ENCODE measurements at places on chromosomes 2 and 18. TPM values are rescaled to one million over a fixed set of nuclear protein-coding genes. Genes with fewer than 3 reads are reported as not detected.

Gene KRTCAP3
- total RNA-seq, result 50.1 TPM

GRCh38 chr2:236903978-236904377 is 181.7 kb upstream of the COPS8 start:
- no peak for DNase-seq

- DNase-seq, result no peak
These were observed 260.7 kb downstream of the FHOD3 start for GRCh38 chr18:36558234-36558633.

Gene XDH
- total RNA-seq, result 1.2 TPM

DNA sequence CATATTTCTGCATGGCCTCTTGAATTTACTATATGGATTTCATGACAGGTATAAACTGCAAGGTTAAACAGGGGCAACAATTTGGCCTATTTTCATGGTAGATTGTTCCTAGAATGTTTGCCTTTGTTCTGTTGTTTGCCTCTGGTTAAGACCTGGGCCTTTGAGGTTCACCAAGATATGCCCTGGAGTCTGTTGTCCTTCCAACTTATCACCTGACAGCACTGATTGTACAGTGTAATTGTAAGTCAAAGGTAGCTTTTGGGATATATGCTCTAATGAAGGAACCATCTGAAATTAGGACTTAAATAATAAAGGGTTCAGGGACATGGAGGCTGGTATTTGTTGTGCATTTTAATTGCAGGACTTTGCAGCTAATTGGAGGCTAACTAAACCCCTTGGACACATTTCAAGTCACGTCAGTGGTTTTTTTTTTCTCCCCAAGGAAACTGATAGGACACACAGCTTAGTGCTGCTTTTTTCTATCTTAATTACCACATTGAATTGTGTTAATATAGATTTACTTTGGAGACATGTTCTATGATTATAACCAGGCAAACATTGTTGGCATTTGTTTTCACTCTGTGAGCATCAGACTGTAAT is 771.2 kb upstream of the LINC00305 start:
- DNase-seq, result no peak

- no peak for DNase-seq
These were observed 44.8 kb upstream of the MAP3K20 start for GRCh38 chr2:173030561-173031490.

GRCh38 chr2:84643991-84644390 is 127.7 kb downstream of the DNAH6 start:
- DNase-seq, result no peak

Gene LONRF2
- total RNA-seq, result 0.42 TPM

DNA sequence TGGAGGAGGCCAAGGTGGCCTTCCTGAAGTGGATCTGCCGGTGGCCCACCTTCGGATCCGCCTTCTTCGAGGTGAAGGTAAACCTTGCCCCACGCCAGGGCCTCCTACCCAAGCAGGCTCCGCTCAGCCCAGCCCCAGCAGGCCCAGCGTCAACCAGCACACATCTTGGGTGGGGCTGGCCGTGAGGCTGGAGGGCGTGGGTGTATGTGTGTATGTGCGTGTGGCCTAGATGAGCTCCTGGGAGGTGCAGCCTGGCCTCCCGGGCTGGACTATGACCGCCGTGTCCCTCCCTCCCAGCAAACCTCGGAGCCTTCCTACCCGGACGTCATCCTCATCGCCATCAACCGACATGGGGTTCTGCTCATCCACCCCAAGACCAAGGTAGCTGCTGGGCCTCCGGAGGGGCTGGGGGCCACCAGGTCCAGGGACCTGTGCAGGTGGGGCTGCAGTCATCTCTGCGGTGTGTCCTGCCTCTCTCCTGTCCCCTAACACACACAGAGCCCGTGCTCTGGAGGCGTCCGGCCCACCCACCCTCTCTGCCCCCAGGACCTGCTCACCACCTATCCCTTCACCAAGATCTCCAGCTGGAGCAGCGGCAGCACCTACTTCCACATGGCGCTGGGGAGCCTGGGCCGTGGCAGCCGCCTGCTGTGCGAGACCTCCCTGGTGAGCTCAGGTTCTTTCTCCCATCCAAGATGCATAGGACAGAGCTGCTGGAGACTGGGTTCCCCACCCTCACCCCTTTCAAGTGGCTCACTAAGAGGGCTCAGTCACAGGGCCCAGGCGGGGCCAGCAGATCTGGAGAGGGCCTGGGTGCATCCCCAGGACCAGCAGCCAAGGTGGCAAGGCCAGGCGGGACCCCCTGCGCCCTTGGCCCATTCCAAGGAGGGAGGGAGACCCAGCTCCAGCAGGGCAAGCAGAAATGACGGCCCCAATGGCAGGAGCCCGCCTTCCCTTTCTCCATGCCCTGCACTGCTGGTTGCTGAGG is 9.4 kb upstream of the GPR17 start:
- no peak for DNase-seq

DNA sequence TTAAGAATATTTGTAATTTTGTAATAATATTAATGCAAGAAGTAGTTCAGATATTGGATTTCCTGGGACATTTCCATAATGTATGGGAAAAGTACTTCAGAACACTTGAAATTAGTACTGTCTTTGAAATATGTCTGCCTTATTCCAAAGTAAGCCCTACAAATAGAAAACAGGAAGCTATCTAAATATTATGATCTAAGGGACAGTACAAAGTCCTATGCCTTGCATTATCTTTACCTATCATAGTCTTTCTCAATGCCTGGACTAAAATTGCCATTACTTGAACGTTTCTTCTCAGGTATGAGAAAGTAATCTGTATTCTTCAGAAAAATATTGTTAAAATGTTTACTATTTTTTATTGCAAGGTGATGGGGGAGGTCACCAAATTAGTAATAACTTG is 113.0 kb downstream of the PPP1R1C start:
- no peak for DNase-seq

Gene UNC50
- total RNA-seq, result 33.4 TPM

GRCh38 chr2:213016166-213016983 is 135.0 kb downstream of the IKZF2 start:
- DNase-seq, result no peak

DNA sequence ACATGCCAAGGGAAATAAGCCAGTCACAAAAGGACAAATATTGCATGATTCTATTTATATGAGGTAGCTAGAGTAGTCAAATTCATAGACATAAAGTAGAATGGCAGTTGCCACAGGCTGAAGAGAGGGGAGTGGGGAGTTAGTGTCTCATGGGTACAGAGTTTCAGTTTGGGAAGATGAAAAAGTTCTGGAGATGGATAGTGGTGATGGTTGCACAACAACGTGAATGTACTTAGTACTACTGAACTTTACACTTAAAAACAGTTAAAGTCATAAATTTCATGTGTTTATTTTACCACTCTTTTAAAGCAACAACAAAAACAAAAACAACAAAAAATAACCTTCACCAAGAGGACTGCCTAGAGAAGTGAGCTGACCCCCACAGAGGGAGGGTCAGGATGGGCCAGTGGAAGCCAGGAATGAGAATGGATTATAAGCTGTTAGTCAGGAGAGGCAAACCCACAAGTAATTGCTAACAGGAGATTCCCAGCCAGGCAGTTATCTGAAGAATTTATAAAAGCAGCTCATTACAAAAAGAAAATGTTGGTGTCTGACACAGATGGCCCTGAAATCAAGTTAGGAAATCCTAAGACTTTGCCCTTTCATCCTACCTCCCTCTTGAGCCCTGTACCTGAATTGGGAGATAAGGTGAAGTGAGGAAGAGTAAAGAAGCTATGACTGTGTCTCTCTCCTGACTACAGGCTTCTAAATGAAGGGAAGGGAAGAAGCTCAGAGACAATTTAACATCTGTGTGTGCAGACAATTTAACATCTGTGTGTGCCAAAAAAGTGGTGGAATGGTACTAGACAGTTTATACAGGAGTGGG is 263.4 kb downstream of the PDE11A start:
- no peak for DNase-seq

DNA sequence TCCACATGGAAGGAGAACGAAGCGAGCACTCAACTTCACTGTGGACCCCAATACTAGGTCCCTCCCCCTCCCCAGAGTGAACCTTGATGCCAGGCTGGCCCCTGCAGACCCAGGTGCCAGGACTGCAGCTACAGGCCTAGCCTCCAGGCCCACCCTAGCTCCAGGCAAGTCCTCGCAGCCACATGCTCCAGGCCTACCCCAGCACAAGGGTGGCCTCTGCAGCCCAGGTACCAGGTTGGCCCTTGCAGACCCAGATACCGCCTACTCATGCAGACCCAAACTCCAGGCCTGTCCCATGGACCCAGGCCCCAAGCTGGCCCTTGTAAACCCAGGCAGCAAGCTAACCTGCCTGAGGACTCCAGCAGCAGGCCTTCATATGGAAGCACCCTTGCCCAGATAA is 44.2 kb downstream of the KCNG2 start:
- DNase-seq, result no peak

DNA sequence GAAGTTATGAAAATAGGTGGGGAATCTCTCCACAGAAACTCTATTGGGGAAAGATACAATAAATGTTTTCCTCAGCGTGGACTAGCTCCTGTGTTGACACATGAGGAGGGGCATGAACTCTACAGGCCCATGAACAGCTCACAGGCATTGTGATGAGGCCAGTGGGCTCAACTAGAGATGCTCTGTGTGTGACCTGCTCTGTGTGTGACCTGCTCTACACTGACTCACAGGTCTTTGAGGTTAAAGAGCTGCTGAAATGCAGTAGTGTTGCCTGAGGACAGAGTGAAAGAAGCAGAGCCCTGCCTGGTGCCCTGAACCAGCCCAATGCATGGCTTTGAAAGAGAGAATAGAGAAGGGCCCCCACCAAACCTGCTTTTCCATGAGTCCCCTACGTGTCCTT is 117.6 kb downstream of the MCFD2 start:
- no peak for DNase-seq

- no peak for DNase-seq
These were observed 172.1 kb upstream of the GLI2 start for GRCh38 chr2:120563616-120564015.

GRCh38 chr18:56542476-56542875 is 95.9 kb downstream of the TXNL1 start:
- DNase-seq, result no peak

Gene EML6
- 1.6 TPM for total RNA-seq

DNA sequence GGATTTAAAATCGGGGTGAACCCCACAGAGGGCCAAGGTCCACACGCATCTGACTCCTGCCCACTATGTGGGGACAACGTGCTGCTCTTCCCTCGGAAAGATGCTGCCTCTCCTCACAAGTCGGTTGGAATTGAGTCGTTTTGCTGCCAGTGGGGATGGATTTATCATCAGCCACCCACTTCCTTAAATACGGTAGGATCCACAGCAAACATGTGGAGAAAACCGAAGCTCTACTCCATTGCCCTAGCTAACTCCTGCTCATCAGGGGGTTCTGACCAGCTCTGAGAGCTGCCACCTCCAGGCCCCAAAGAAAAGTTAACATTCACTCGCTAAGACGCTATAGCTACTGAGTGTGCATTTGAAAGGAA is 80.9 kb downstream of the CHRNA1 start:
- DNase-seq, result no peak

All from H1 (cell line).